ENCODE measurements at places on chromosomes 5 and 9. TPM values are rescaled to one million over a fixed set of nuclear protein-coding genes. Genes with fewer than 3 reads are reported as not detected.

DNA sequence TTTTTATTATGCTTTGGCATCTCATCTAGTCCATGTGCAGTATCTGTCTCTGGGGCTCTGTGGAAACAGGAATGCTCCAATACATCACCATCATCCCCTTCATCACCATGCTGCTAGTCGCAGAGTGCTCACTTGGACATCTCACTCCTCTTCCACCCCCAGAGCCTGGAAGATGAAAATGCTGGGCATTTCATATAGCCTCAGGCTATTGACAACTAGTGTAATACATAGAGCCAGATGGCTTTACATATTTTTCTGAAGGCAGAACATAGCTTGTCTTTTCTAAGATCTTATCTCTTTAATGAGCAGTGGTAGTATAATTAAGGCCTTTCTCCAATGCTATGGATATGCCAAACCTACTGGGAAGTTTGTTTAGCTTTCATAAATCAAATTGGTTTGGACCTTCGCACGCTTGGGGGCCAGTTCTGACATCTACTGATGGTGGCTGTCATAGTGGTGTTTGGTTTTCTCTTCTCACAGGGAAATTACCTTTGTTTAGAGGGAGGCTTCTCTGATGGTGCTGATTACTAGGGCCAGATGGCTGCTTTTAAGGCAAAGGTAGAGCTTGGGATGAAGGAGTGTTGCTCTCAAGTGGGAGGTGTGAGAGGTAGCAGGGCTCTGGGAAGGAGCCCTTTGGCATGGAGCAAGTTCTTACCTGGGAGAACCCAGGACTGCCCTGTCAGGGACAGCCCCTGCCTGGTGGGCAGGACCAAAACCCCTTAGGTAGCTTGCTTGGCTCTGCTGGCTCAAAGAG is 63.1 kb upstream of the CXCL14 start:
- DNase-seq = no peak
- no peak overlapping the region for H3K27ac ChIP-seq
- no peaks in the 10 kb centered on the region for H3K27me3 ChIP-seq
- H3K4me1 ChIP-seq = no peaks in the 10 kb centered on the region

NPDC1 gene
- total RNA-seq = 75.9 TPM

DNA sequence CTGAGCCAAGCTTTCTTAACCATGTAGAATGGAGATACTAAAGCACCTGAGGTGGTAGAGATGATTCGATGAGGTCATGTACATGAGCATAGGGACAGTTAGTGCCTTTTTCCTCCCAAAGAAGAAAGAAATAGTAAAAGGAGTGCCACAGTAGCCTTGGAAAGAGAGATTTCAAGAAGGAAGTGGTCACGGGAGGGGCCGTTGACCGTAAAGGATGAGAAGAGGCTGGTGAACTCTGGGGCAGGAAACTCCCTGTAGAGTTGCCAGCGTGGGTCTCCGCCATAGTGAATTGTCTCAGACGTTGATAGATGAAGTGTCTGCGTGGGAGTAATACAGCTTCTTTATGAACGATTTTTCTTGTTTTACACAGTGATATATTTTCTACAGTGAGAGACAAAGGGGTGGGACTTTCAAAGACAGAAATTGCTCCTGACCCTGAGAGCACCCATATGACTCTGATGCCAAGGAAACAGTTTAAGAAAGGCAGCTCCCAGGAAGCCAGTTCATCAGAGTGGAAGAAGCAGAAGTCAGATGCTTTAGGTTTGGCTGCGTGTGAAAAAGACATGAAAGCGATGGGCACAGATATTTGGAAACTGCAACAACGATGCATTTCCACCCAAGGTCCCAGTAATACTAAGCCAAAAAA is 41.3 kb downstream of the UGCG start:
- H3K4me1 ChIP-seq = peaks cover 11% of the 10 kb centered on the region
- H3K27ac ChIP-seq = peak overlapping the region; percentile 46
- DNase-seq = peak; percentile 63
- no peaks in the 10 kb centered on the region for H3K27me3 ChIP-seq
- H3K36me3 ChIP-seq = no peaks in the 10 kb centered on the region

GRCh38 chr5:74491586-74491985 is 148.9 kb downstream of the ENC1 start:
- H3K27me3 ChIP-seq = no peaks in the 10 kb centered on the region
- H3K36me3 ChIP-seq = no peaks in the 10 kb centered on the region
- DNase-seq = no peak
- no peak overlapping the region for H3K4me3 ChIP-seq

- no peaks in the 10 kb centered on the region for H3K36me3 ChIP-seq
- no peak overlapping the region for H3K4me3 ChIP-seq
- no peak overlapping the region for H3K27ac ChIP-seq
- no peaks in the 10 kb centered on the region for H3K27me3 ChIP-seq
Observed at GRCh38 chr5:76269932-76270610, 133.0 kb upstream of the IQGAP2 start.

OBP2B gene
- total RNA-seq = 53.0 TPM

GRCh38 chr9:130732793-130733221 is 39.2 kb downstream of the EXOSC2 start:
- no peaks in the 10 kb centered on the region for H3K27me3 ChIP-seq
- H3K36me3 ChIP-seq = no peaks in the 10 kb centered on the region
- DNase-seq = no peak
- no peaks in the 10 kb centered on the region for H3K4me1 ChIP-seq
- no peak overlapping the region for H3K4me3 ChIP-seq

DNA sequence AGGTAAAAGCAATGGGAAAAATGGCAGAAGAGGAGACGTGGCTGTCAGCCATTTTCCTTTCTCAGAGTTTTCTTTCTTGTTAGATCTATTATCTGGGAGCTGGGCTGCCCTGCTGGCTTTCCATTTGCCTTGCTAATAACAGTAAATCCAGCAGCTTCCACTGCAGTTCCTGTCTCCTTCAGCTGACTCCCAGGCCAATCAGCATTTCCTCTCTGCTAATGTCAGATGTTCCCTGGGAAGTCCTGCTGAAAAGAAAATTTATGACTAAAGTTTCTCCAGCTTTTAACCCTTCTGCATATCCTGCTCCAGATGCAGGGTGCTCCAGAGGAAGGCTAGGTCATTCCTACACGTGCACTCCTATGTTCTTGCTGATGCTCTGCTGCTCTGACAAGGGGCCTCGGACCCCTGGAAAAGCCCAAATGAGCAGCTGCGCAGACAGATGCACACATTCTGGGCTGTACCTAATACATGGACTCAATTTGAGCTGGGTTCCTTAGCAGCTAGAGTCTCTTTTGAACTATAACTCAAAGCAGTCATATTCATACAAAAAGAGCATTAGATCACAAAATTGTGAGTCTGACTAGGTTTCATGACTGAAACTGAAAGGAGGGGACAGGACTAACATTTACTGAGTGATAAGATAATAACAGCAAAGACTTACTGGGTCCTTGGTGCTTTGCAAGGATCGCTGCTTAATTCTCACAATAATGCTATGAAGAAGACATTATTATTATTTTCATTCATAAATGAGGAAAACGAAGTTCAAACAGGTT is 182.2 kb downstream of the MAPKAP1 start:
- no peak for DNase-seq
- no peaks in the 10 kb centered on the region for H3K36me3 ChIP-seq
- no peaks in the 10 kb centered on the region for H3K27me3 ChIP-seq
- no peak overlapping the region for H3K4me3 ChIP-seq
- H3K4me1 ChIP-seq = no peaks in the 10 kb centered on the region

DNA sequence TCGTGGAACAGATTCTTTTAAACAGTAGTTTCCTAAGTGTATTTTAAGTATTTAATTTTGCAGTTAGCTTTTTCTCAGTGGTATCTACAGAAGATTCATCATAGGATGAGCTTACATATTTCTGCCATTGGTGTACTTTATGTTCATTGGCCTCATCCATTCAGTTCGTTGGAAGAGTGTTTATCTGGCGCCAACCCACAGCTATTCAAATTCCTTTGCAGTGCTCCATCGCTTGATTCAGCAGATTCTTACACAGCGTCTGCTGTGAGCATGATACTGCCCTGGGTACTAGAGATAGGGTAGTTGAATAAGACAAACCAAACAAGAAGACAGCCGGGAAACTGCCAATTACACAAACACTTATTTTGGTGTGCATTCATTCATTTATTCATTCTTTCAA is 55.1 kb downstream of the NUP214 start:
- H3K4me3 ChIP-seq = no peak overlapping the region
- no peak overlapping the region for H3K27ac ChIP-seq
- DNase-seq = no peak
- H3K4me1 ChIP-seq = peaks cover 11% of the 10 kb centered on the region

AKNA gene
- 21.2 TPM for total RNA-seq

DNA sequence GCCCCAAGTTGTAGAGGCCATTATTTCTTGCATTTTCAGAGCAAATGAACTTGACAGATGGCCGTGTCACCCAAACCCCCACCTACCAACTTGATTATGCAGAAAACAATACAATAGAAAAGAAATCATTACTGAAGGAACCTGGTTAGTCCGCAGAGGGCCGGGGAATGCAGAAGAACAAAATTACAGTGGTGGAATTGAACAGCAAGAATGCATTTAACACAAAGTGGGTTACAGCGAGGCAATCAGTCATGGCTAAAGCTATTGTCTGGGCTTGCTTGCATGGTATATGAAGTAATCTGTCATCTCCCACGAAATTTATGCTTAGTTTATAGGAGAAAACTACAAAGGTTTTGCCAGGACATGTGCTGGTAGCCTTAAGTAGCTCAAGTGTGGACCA is 238.3 kb upstream of the IRX1 start:
- no peaks in the 10 kb centered on the region for H3K4me1 ChIP-seq
- DNase-seq = no peak
- no peaks in the 10 kb centered on the region for H3K27me3 ChIP-seq
- H3K27ac ChIP-seq = no peak overlapping the region

DNA sequence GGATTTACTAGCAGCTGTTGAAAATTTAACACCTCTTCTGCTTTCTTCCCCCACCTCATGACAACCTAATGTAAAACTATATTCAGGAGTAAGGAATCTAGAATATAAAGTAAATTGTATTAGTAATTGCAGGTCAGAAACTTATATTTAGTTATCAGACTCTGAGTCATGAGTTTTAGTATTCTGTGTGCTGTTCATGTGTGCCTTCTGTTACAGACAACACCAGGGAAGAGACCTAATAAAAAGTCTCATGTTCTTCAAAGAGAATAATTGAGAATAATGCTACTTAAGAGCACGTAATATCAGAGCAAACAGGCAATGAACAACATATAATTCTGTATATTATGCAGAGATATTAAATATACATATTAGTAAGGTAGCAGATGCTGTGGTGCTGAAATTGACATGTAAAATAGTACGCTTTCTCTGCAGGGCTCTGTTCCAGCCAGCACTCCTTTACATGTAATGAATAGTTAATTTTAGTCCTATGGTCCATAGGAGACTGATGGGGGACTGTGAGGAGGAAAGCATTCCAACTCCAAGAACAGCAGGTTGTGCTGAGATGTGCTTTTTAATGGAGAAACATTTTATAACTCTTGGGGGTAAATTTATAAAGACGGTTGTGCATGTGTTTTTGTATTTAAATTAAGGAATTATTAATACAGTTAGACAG is 106.4 kb downstream of the ZSWIM6 start:
- no peaks in the 10 kb centered on the region for H3K4me1 ChIP-seq
- no peaks in the 10 kb centered on the region for H3K27me3 ChIP-seq
- no peak overlapping the region for H3K27ac ChIP-seq
- H3K4me3 ChIP-seq = no peak overlapping the region
- DNase-seq = no peak

GRCh38 chr5:36665628-36666027 is 59.2 kb downstream of the SLC1A3 start:
- H3K4me3 ChIP-seq = no peak overlapping the region
- no peak for DNase-seq
- H3K36me3 ChIP-seq = no peaks in the 10 kb centered on the region
- H3K27me3 ChIP-seq = no peaks in the 10 kb centered on the region

DNA sequence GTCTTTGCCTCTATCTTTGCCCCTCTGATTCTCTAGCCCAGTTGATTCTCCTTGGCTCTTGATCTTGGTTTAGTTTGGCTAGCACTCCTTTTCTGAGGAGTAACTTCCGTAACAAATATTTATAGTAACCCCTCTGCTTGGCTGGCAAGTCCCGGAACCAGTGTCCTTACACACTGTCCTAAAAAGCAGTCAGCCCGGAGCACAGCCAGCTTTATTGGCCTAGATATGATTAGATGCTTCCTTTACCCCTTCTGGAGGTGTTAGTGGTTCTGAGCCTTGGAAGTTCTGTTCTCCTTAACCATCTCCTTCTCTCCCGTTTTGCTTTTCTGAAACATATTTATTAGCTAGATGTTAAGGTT is 17.0 kb upstream of the MSMP start:
- H3K4me3 ChIP-seq = no peak overlapping the region
- H3K36me3 ChIP-seq = no peaks in the 10 kb centered on the region
- peaks cover 25% of the 10 kb centered on the region for H3K4me1 ChIP-seq
- H3K27me3 ChIP-seq = no peaks in the 10 kb centered on the region

DNA sequence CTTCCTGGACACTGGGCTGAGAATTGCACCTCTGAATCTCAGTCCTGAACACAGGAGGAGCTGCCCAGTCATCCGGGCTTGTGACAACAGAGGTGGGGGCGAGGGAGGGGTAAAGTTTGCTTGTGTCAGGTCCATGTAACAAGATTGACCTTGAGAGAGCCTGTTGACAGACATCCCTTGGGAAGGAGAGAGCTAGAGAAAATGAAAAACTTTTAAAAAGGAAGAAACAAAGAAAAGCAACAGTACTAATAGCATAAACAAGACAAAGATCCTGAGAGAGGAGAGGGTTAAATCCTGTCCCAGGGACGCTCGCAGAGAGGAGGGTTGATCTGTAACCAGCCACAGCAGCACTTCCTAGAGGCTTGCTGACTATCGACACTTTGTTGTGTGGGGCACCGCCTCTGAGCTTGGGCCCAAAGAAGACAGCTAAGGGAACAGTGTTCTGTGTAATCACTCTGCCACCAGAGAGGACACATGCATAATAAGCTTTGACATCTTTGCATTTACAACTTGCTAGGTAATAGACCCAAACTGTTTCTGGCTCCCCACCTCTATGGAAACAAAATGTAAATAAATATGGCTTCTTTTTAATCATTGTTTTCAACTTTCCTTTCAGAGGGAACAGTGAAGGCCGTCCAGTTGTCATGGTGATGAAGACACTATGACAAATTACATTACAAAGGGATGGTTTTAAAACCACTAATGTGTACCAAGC is 363.7 kb downstream of the CSNK1G3 start:
- no peaks in the 10 kb centered on the region for H3K36me3 ChIP-seq
- H3K27ac ChIP-seq = peak overlapping the region; percentile 51

GRCh38 chr5:92353107-92354030 is 970.3 kb upstream of the ARRDC3 start:
- H3K27ac ChIP-seq = no peak overlapping the region
- H3K27me3 ChIP-seq = no peaks in the 10 kb centered on the region

- no peaks in the 10 kb centered on the region for H3K27me3 ChIP-seq
- DNase-seq = no peak
- H3K36me3 ChIP-seq = no peaks in the 10 kb centered on the region
- H3K4me1 ChIP-seq = no peaks in the 10 kb centered on the region
- H3K27ac ChIP-seq = no peak overlapping the region
Observed at GRCh38 chr5:100780376-100780870, 122.7 kb downstream of the ST8SIA4 start.

BTNL9 gene
- 19.0 TPM for total RNA-seq

- H3K27me3 ChIP-seq = no peaks in the 10 kb centered on the region
- H3K27ac ChIP-seq = no peak overlapping the region
- no peak for DNase-seq
- no peak overlapping the region for H3K4me3 ChIP-seq
Observed at GRCh38 chr5:158759283-158759682, 340.4 kb downstream of the EBF1 start.

All from testis (tissue), 5 donors.